ENCODE measurements at places on chromosomes 11 and 22. TPM values are rescaled to one million over a fixed set of nuclear protein-coding genes. Genes with fewer than 3 reads are reported as not detected.

DNA sequence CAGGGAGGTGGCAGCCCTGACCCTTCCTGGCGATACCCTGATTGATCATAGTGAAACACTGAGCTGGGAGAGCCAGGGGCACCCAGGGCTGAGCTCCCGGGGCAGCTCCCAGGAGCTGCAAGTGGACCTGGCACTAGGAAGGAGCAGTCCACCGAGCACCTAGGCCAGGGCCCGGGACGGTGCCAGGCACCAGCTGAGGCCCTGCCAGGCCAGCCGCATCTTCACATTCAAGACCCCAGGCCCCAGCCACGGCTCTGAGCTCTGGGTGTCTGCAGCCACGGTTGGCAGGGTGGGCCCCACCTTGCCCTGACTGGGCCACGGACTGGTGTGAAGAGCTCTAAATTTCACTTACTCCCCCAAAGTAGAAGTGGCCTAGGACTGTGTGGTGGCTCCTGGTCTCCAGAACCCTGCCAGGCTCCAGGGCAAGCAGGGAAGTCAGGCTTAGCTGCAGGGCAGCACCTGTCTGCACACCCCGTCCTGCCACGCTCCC lies 58.3 kb downstream of the RTN4R start:
- no peak for DNase-seq

GRCh38 chr22:35540595-35541253 lies at the start of gene RASD2:
Gene RASD2, plus strand, starts transcription at chr22:35540831. Its CDS starts 5,979 bp downstream, at chr22:35546810.
- DNase-seq, result no peak

GRCh38 chr11:33063326-33063881 lies 24.0 kb downstream of the TCP11L1 start:
- DNase-seq, result no peak

GRCh38 chr11:66346476-66347424 lies 679 bp downstream of the B4GAT1 start:
- DNase-seq, result no peak

- no peak for DNase-seq
Measured at GRCh38 chr22:31099386-31099785, 8.0 kb downstream of the SELENOM start.

DNA sequence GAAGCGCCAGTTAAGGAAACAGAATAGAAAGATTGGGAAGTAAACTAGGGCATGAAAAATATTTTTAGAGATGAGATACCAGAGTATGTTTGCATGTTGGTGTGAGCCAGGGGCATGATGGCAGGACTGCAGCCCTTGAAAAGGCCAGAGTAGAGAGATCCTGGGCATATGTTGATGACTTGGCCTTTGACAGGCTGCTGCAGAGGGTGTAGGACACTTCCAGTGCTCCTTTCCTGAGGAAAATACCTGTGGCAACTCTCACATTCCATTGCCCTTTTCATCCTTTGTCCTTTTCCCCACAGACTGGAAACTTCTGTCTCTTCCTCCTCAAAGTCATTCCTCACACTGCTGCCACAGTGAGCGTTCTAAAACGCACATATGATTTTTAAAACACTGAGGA lies 150.7 kb upstream of the CCDC90B start:
- DNase-seq, result no peak

The RIBC2 gene
- not detected for total RNA-seq

The OR10A2 gene
- not detected for total RNA-seq

The OR10A6 gene
- not detected for total RNA-seq

The PPP6R3 gene
- total RNA-seq, result 75.4 TPM
